ENCODE measurements at places on chromosomes 11 and 22.

DNA sequence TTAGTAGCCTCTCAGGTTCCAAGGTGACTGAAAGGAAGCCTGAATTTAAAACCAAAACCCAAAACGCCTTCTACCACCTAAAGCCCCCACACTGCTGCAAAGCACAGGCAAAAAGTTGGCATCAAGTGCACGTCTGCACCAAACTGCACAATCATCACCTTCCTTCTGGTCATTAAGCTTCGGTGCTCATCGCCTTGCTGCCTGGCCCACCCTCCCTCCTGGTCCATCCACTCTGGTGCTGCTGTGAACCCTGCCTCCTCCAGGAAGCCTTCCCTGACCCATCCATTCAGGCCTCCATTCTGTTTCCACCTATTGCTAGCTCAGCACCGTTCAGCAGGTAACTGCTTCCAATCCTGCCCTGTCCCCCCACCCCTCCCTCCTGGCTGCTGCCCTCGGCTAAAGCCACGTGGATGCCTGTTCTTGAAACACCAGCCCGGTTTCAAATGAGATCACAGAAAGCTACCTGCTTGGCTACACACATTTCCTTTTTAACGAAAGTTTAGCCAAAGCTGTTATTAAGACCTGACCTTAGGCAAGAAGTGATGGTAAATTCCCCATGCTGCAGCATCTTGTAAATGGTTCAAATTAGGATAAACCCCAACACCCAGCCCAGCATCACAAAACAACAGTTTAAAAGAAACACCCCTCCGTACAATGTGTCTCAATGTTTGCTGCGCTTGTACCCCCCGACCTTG is 53.8 kb upstream of the CD5 start:
- no peak for DNase-seq

DNA sequence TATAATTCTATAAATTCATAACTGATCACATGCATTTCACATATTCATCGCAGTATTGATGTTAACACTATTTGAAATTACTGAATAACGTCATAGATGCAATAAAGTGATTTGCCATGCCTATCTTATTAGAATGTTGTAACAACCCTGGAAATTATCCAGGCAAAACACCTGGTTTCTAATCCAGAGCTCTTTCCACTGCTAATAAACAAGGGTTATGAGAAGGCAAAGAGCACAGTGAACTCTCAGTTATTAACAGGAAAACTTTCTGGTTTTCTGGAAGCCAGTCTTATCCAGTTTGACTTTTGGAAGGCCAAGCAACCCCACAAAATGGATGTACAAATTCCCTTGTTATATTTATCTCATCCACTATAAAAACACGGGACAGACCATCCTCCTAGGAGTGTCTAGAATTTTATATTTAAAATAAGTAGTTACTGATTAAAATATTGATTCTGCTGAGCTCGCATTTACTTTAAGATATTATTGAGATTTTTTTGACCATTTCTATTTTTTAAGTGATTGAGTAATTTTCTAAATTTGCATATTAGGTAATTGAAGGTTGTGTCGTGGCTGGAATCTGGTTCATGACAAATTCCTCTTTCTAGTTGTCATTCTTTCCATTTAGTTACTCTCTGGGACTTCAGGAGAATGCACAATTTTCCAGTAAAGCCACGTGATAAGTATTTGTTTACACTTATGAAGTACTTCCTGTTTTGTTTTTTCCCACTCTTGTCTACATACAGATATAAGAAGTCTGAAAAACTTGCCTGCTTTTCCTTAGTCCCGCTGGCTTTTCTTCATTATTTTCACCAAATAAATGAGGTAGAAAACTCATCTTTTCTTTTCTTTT is 47.9 kb downstream of the DCUN1D5 start:
- no peak for DNase-seq

DNA sequence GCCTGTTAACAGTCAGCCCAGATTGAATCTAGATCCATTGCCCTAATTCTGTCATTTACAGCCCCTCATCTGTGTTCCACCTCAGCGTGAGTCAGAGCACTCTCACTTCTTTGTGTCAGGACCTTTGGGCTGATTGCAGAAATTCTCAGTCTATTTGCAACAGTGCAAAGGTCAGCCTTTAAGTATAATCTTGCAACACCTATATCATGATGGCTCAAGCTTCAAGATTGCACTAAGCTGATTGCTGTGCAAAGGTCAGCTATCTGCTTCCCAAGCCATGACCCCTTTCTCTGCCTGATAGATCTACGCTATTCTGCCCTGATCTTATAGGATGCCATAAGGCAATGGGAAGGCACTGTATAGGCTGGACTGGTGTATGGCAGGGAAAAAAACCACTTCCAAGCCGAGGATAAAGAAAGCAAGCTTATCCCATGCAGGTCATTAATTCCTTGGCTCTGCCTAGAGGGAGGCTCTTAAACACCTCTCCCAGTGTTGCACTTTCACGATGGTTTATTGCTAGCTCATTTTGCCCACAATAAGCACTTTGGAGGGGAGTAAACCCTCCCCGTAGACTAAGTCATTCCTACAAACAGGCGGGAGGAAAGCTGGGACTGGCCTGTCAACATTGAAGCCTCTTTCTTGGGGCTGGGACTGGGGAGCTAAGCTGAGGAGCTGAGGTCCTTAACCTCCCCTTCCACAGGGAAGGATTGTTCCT is 100.6 kb downstream of the RRAS2 start:
- no peak for DNase-seq

DNA sequence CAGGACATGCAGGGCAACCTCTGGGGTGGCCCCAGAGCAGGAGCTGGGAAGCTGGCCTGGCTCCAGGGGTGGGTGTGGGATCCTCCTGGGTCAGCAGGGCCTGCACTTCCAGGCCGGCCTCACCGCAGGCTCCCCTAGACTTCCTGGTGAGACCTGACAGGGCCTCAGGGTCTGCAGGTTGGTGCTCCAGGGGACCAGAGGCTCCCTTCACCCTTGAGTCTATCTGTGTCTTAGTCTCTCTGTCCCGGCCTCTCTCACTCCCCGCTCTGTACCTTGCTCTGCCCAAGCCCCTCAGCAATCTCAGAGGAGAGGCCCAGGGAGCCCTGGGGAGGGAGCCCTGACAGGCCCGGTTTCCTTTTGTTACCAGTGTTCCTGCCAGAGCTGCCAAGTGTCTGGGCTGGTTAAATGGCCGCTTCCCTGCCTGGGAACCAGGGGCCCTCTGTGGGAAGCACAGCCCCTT is 13.9 kb downstream of the CD82 start:
- DNase-seq: no peak

DNA sequence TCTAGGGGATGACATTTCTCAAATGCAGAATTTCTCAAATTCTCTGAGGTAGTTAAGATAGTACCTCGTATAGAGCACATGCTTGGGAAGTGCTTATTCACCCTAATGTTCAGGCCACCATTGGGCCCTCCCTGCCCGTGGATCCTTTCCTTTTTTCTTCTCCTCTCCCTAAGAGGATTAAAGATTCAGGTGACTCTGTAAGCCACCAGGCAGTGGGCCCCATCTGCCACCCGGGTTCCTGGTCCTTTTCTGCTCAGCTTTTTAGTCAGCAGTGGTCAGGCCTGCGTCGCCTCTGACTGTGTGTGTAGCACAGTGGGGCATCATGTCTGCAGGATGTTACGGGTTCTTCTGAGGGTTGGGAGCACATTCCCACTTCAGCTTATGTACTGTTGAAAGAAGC is 7.2 kb downstream of the CEP164 start:
- no peak for DNase-seq
